ENCODE measurements at places on chromosomes 4 and X.

DNA sequence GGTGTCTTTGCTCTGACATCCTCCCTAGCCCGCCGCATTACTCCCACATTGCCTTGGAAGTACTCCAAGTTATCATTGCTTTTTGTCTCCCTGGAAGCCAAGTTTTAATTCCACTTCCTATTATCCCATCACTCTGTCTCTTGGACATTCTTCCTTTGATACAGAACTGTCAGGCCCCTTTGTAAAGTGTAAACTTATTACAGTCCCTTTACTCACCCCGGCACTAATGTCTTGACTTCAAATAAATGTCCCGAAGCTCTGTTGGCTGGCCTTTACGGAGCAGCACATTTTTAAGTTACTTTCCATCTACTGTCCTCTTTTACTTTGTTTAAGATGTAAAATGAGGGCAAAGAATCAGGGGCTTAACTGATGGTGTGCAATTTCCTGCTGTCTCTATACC lies 223.5 kb upstream of the IGFBP7 start:
- DNase-seq: no peak

DNA sequence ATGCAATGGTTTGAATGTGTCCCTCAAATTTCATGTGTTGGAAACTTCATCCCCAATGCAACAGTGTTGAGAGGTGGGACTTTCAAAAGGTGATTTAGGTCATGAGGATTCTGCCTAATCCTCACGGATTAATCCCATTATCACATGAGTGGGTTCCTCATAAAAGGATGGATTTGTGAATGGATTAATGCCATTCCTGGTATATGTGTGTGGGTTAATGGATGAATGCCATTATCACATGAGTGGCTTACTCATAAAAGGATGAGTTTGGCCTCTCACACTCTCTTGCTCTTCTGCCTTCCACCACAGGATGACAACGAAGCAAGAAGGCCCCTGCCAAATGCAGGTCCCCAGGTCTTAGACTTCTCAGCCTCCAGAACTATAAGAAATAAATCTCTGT lies 30.5 kb upstream of the NEUROG2 start:
- DNase-seq: no peak

GRCh38 chr4:21652508-21653231 lies 295.9 kb downstream of the KCNIP4 start:
- DNase-seq: no peak

GRCh38 chr4:165915215-165915614 lies 42.2 kb downstream of the TLL1 start:
- DNase-seq: no peak

DNA sequence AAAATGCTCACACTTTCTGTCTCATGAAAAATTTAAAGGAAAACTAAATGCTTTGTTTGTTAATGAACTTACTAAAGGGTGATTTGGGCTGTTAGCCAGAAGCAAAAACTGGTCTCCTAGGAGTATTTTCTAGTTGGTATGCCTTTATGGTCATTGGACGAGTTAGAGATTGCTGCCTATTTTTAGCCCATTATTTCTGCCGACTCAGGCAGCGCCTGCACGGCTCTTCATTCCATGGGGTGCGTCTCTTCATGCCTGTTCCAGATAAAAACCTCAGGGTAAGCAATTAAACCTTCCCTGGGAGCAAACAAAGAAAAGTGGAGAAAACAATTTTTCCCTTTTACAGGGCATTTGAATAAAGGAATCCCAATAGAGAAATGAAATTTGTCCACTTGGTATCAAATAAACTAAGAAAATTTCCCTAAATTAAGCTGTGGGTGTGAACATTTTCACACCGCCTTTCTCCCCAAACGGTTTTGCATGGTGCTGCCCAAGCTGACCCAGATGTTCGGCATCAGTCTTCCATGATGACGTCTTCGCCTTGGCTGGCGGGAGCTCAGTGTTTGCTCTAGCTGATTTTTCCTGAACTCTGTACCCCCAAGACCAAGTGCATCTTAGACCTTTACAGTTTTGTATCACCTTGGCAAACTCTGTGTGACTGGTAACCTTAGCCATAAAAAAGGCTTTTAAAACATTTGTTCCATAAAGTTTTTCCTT lies 61.7 kb upstream of the ADGRG2 start:
- DNase-seq: no peak

DNA sequence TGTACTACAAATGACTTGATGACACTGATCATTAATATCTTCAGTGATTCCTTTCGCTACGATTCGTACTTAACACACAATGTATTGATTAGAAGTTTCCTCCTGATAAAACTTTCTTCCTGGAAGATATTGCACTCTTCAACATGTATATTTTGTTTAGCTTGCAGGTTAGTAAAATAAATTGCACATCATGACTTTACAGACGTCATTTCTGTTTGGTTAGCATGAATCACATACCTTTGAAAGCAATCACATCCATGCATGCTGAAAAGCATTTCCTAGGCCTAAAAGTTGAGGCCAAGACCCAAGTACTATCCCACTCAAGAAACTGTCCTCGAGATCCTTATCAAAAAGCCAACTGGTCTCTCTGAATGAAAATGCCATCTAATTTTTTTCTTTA lies 1841.0 kb upstream of the PCDH7 start:
- DNase-seq: no peak

DNA sequence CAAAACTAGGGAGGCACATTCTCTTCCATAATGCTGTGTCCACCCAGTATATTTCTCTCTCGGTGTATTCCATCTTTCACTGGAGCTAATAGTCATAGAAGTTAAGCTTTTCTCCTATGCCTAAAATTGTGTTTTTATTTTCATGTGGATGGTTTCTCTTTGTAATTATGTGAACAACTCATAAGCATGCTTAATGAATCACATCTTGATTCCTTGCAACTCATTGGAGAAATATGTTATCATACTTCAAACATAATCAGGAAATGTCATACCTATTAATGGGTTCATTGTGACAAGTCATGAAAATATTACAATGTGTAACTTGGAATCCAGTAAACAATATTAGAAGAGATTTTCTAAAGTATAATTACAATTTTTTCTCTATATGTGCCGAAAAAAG lies 186.3 kb downstream of the SLC7A11 start:
- DNase-seq: no peak

GRCh38 chrX:68995780-68996551 lies 167.1 kb downstream of the EFNB1 start:
- no peak for DNase-seq

GRCh38 chrX:1496076-1496475 lies 40.9 kb downstream of the P2RY8 start:
- DNase-seq: no peak

DNA sequence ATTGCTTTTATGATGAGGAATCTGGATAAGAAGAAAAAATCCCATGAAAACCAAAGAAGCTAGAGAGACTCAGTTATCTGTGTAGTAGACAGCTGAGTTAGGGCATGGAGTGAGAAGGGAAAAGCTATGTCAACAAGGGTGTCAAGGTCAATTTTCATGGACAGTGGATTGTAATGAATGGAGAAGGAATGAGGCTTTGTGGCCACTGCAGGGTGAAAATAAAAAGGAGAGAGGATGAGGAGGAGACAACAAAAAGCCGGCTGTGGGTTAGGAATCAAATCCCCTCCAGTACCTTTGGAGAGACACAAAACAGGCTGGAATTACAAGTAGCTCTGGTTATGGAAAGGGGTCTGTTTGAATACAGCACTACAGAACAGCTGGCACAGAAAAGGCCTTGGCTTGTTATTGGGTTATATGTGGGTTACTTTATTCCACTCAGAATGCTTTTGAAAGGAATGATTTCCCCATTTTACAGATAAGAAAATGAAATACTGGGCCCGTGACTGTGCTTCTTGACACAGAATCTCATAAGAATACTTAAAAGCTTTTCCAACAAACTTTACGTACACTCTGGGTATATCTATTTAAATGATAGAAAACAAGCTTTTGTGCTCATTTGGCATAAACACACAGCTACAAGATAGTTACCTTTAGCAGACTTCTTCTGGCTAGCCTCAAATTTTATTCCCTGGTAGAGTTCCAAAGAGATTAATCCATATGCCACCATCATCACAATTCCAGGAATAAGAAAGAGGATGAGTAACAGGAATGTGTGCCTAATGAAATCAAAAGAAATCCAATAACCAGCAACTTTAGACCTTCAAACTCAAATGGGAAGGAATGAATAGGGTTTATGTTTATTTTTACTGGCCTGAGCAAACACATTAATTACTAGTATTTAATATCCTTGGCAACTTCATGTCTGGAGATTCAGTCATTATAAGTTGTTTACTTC lies 7.5 kb downstream of the CCKAR start:
- DNase-seq: no peak
